ENCODE measurements at places on chromosomes 12 and 14.

- DNase-seq: no peak
These were observed 138.6 kb upstream of the LGR5 start for GRCh38 chr12:71300772-71301675.

DNA sequence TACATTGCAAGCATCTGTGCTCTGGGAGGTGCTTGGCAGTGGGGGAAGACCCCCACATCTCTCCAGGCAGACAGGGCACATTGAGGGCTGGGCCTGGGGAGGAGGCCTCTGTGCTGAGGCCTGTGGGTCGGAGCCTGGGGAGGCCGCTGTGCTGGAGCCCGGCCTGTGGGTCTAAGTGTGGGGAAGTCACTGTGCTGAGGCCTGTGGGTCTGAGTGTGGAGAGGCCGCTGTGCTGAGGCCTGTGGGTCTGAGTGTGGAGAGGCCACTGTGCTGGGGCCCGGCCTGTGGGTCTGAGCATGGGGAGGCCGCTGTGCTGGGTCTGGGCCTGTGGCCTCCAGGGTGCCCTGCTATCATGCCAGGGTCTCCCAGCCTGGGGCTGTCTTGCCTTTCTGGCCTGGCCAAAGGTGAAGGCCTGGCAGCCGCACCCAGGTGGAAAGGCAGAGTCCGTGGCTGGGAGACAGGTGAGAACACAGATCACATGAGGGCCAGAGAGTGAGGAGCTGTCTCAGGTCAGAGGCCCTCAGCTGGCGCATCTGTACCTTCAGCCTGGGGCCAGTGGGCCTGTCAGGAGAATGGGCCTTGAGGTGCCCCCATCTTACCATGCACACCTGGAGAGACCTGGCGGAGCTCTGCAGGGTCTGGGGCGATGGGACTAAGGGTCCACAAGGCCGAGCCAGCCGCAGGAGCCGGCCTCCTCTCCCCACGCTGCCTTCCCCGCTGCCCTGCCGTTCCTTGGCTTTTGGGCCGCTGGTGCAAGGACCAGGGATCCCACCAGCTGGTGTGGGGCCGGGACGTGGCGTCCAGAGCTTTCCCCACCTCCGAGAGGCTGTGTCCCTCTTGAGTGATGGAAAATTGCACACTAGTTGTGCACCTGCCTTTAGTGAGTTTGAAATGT, 18.6 kb upstream of the CRIP2 start:
- no peak for DNase-seq

DNA sequence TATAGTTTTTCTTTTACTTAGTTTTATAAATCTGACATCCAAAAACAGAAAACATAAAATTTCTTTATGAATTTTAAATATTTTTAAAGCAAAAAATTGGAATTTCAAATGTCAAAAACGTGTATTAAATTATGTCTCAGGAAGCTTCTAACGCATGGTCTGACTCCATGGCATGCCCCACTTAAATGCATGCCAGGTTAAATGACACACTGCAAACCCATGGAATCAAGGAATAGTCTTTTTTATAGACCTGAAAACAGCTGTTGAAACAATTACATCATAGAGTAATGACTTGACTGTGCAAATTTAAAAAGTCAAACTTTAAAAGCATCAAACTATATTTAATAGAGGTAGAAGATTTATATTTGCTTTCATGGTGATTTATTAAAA, 96.1 kb upstream of the DACT1 start:
- no peak for DNase-seq

- no peak for DNase-seq
These were observed 6.8 kb downstream of the MAP1LC3B2 start for GRCh38 chr12:116565963-116566362.

GRCh38 chr12:89154743-89155499, 197.4 kb downstream of the DUSP6 start:
- peak; percentile 8 for DNase-seq

DNA sequence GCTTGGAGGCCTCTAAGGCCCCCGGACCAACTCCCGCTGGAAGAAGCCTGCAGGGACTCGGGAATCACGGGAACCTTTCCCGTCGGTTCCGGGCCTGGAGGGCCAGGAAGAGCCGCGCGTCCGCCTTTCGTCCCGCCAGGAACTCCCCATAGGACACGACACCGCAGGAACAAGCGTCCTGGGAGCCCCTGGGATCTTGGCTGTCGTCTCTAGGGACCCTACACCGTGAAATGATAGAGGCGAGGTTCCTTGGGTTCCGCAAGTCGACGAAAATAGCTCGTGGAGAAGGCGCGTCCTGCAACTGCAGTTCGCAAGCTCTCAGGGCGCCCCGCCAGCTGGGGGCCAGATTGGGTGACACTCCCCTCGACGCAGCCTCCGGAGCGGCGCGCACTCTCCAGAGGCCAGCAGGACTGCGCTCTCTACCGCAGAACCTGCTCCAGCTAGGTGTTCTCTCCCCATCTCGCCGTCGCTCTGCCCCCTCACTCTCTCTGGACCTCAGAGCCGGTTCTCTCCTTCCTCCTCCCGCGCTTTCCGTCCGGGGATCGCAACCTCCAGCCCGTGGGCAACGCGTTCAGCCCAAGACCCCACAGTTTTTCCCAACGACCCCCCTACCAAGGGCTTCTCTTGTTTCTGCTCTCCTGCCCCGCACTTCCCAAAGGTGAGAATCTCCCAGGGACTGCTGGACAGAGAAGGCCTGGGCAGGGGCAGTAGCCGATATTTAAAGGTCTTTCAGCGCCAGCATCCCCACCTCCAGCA, 776 bp downstream of the BMP4 start:
- no peak for DNase-seq

DNA sequence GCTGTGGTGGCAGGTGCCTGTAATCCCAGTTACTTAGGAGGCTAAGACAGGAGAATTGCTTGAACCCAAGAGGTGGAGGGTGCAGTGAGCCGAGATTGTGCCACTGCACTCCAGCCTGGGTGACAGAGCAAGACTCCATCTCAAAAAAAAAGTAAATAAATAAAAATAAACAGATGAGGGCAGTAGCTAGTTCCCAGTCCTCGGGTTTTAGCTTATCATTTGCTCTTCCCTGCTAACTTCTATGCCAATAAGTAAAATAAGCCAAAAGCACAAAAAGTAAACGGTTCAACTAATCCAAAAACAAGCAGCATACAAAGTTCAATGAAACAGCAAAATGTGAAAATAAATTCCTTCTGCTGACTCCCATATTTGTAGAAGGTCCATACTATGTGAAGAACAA, 133.0 kb upstream of the TMCC3 start:
- DNase-seq: no peak
